ENCODE measurements at places on chromosomes 11 and 22.

- DNase-seq: peak; percentile 40
These were observed 55.0 kb upstream of the ANO3 start for GRCh38 chr11:26276798-26277424.

DNA sequence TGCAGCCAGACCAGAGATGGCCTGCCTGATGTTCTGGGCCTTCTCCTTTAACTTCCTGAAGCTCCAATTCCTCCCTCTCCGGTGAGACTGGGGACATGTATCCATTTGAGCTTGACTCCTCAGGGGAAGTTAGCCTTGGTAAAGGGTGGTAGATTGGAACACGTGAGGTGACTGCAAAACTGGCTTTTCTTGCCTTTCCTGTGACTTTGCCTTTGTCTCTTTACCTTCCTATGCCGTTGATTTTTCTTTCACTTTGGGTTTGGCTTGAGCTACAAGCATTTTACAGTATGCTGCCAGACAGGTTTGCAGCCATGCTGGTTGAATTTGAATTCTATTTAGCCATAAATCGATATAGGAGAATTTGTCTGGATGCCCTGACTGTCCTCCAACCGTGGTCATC, 16.8 kb upstream of the GLYATL1 start:
- no peak for DNase-seq

DNA sequence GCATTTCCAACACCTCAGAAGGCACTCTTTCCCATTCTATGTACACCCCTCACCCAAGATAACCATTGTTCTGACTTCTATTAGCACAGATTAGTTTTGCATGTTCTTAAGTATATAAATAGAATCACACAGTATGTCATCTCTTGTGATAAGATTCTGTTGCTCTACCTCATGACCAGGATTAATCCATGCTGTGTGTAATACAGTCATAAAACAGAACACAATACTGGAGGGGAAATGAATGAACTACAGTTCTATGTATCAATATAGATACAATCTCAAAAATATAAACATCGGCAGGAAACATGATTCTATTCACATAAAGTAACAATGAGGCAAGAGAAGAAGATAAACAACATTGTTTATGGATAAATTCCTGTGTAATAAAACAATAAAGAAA, 151.5 kb downstream of the ATG16L2 start:
- DNase-seq: no peak

GRCh38 chr22:23539135-23539838, 40.8 kb downstream of the IGLL1 start:
- peak; percentile 88 for DNase-seq

All from urothelium cell line (cell line).